T follicular helper cell (primary cell): ENCODE measurements at places on chromosomes 5 and 9.

DNA sequence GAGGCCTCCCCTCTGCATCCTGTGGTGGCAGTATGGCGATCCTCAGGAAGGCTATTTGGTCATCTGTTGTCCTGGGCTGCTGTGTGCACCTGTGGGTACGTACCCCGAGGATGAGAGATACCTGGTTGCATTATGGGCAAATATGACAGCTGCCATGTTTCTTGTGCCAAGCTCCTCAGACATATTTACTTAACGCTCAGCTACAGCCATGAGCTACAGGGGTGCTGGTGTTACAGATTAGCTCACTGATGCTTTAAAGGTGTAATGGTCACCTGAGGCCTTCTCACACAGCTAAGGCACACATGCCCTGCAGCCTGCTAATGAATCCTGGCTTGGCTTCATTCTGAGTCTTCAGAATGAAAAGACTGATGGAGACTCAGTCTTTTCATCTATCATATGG, 12.0 kb downstream of the NDST1 start:
- no peak for DNase-seq

DNA sequence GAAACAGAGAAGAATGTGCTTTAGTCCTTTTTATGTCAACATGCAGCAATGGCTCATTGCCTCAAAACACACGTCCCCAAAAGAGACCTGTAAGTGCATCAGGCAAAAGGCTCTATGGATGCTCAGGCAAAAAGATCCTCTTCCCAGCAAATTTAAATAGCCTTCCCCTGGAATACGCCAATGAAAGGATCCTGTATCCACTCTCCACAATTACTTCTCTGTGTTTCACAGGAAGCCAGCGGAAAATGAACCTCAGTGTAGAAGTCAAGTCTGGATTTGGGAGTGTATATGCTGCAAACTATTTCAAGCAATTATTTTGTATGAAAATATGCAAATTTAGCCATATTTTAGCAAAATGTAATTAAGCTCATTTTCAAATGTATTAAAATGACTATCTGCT, 217.9 kb downstream of the EPB41L4A start:
- DNase-seq = no peak

DNA sequence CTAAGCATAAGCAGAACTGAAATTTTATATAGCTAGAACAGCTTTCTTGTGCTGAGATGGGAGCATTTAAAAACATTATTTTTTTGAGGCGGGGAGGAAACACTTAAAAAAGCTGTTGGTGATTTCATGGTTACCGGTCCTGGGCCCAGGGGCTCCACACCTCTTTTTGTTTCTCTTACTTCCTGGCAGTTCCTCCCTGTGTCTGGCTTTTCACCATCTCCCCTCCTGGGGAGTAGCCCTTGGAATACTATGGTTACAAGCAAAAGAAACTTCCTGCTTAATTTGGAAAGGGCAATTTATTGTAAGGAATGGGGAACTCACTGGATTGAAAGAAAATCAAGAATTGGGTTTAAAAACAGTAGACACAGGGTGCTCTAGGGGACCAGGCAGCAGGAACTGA, 105.1 kb downstream of the SLC24A2 start:
- no peak for DNase-seq

DNA sequence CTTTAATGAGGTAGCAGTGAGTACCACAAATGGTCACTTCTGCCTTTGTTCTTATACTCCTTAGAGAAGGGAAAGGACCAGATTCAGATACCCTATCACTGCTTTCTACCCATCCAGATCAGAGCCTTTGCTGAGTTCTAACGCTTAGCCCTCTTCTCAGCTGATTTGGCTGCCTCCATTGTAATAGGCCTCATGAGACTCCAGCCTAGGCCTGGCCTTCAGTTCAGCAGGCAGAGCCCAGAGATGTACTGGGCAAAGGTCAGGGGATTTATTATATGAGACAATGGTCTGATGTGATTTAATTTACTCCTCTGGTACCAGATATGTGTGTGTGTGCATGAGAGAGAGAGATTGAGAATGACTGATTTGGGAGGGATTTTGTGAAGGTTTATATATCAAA, 124.7 kb downstream of the GHR start:
- DNase-seq = no peak

- no peak for DNase-seq
These were observed 133.6 kb upstream of the NR3C1 start for GRCh38 chr5:143537056-143537455.

GRCh38 chr5:142827934-142828576, 57.9 kb downstream of the ARHGAP26 start:
- no peak for DNase-seq

- no peak for DNase-seq
These were observed 65.8 kb downstream of the MTX3 start for GRCh38 chr5:79924936-79925893.

- no peak for DNase-seq
These were observed 360.2 kb downstream of the HCN1 start for GRCh38 chr5:45335978-45336377.

DNA sequence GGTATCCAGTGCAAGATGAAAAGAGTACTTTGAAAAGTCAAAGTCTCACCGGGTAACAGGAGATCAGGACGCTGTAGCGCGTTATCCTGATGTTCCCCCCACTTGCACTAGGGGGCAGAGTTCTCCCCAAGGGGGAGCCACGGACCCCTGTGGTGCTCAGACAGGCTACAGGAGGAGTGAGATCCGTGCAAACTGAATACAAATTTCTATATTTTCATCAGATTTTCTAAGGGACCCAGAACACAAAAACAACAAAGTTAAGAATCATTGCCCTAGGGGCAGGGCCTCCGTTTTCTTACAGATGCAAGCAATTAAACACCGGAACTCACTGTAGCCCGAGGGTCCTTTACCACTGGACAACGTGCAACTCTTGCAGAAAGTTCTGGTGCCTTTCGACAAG, 2.0 kb downstream of the MYO10 start:
- no peak for DNase-seq

- no peak for DNase-seq
These were observed 208.9 kb downstream of the HSPA4 start for GRCh38 chr5:133260715-133261114.

GRCh38 chr9:36603006-36603405, 30.3 kb downstream of the MELK start:
- DNase-seq = no peak

GRCh38 chr5:135373736-135374515, 25.1 kb downstream of the MACROH2A1 start:
- no peak for DNase-seq

- DNase-seq = no peak
These were observed at the start of gene FSTL4 for GRCh38 chr5:133612249-133612860. Gene FSTL4, minus strand, starts transcription at chr5:133612541.

DNA sequence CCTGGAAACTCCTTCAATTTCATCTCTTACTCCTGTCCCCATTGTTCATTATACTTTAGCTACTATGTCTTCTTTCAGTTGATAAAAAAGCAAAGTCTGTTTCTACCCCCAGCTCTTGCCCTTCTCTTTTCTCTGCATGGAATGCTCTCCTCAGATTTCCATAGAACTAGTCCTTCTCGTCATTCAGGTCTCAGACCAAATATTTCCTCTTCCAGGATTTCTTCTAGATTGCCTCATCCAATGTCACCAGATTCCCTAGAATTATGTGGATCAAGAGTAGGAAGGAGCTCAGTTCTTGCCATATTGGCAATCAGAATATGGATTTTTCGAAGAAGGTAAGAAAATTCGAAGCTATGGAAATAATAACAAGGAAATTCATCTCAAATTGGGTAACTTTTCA, 176.1 kb downstream of the GABRG2 start:
- DNase-seq = no peak

GRCh38 chr9:8877753-8878494, 1078.3 kb upstream of the DMAC1 start:
- DNase-seq = no peak

DNA sequence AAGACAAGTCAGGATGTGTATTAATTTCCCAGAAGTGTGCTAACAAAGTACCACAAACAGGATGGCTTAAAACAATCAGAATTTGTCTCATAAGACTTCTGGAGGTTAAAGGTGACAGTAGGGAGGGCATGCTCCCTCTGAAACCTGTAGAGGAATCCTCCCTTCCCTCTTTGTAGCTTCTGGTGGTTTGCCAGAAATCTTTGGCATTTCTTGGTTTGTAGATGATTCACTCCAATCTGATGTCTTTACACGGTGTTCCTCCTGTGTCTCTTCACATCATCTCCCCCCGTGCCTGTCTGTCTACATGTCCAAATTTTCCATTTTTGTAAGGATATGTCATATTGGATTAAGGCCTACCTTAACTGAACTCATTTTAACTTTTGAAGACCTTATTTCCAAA, 471.5 kb downstream of the ZNF608 start:
- no peak for DNase-seq

GRCh38 chr5:123142957-123143356, 53.9 kb downstream of the PRDM6 start:
- DNase-seq = no peak

DNA sequence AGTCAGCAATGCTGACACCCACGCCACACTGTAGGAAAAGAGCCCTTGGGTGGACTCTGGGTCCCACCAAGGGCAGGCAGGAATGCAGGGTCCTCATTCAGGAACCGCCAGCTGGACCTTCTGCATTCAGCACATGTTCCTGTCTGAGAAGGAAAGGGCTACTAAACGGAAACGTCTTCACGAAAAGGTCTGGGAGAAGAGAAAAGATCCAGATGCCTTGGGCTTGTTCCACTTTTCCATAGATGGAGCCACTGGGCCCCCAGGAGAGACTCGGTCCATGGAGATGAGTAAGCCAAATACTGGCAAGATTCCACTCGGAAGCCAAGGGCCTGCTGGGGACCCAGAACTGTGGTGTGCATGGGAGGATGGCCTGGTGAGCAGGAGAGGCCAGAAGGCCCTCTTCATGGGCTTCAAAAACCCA, 38.4 kb downstream of the LHFPL2 start:
- no peak for DNase-seq

DNA sequence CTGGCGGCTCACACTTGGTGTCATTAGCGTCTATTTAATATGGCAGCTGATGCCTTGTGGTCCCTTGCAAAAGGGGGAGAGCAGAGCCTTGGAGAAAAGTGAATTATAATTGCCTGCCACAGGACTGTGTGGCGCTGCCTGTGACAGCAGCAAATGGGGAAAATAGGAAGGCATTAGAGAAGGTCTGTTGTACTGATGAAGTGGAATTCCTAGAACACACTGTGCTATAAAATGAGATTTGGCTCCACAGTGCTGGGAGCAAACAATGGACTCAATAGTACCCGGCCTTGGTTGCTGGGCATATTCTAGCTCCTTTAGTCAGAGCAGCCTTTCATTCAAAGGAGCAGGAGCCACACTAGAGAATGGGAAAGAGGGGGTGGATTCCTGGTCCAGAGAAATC, 21.3 kb downstream of the SEMA6A start:
- no peak for DNase-seq

DNA sequence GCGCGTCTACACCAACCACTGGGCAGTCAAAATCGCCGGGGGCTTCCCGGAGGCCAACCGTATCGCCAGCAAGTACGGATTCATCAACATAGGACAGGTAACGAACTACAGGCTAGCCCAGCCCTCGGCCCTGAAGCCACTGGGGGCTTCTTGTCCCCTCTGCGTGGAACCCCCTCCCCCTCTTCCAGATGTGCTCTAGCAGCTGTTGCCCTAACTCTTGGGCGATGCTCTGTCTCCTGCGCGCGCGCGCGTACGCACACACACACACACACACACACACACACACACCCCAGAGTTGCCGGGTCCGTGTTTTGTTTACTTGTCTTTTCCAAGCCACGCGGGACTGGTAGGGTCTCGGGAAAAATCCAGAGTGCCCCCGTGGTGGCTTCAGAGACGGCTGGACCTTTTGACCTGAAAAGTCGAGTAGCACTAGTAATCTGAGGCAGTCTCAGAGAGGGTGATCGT, 836 bp downstream of the PCSK5 start:
- no peak for DNase-seq

DNA sequence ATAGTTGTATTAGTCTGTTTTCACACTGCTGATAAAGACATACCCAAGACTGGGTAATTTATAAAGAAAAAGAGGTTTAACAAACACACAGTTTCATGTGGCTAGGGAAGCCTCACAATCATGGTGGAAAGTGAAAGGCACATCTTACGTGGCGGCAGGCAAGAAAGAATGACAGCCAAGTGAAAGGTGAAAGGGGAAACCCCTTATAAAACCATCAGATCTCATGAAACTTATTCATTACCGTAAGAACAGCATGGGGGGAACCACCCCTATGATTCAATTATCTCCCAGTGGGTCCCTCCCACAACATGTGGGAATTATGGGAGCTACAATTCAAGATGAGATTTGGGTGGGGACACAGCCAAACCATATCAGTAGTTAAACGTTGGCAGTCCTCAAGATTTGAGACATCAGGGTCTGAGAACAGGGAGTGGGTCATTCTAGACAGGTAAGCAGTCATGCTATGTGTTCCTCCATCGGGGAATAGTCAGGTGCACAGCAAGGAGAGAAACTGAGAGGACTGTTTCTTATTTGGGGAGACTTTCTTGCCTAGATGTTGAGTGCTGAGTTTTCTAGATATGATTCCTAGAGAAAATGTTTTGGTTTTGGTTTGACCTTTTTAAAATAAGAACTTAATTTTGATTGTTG, 45.8 kb upstream of the ENTREP1 start:
- no peak for DNase-seq

DNA sequence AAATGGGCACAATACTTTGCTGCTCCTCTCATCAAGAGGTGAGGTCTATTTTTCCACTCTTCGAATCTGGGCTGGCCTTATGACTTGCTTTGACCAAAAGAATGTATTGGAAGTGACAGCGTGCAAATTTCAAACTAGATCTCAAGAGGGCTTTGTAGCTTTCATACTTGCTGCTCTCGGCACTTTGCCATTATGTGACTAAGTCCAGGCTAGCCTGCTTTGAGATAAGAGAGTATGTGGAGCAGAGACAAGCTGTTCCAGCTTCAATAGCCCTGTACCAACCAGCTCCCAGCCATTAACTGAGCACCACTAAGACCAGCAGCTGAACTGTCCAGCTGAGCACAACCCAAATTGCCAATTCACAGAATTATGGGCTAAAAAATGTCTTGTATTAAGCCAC, 124.6 kb downstream of the ACER2 start:
- no peak for DNase-seq

- DNase-seq = no peak
These were observed 352.7 kb downstream of the SPOCK1 start for GRCh38 chr5:137146402-137146890.

DNA sequence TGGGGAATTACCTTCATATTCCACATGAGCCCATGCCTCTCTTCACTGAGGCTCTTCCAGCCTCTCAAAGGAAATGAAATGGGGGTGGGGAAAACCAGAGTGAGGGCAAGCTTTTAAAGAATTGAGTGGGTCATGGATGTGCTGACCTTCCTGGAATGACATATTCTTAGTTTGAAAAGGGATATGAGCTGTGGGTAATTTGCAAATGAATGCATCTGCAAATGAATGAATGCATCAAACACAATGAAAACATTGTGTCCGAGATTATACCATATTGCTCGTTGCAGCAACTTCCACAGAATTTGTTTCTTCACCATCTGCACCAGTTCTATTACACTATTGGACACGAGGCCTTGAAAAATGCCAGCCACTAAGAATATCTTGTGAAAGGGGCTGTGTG, 198.6 kb upstream of the CDH6 start:
- no peak for DNase-seq

DNA sequence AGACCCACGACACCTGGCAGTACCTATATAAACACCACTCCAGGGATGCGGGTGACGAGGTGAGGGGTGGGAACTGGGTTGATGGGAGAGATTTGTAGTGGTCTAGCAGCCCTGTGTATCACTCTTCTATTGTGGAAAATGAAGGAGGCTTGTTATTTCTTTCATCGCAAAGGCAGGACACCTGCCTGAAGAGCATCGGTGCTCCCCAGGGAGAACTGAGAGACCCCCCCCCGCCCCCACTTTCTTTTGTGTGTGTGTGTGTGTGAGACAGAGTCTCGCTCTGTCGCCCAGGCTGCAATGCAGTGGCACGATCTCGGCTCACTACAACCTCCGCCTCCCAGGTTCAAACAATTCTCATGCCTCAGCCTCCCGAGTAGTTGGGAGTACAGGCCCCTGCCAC, 8.3 kb upstream of the WDR5 start:
- DNase-seq = no peak
